GM12878 (cell line): ENCODE measurements at places on chromosomes 12 and 14.

DNA sequence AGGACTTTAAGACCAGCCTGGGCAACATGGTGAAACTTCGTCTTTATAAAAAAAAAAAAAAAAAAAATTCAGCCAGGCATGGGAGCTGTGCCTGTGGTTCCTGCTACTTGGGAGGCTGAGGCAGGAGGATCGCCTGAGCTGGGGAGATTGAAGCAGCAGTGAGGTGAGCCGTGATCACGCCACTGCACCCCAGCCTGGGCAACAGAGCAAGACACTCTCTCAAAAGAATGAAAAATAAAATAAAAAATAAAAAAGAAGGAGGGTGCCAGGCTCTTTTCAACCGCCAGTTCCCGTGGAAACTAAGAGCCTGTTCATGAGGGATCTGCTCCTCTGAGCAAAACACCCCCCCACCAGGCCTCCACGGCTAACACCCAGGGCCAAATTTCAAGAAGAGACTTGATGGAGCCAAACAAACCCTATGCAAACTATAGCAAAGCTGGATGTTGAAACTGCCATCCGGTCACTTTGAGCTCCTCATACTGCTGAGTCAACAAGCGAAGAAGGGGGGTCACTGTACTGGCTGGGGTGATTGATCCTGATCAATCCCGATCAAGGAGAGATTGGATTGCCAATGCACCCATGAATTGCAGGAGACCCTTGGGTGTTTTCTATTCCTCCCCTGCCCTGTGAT lies 23.4 kb downstream of the DLK1 start:
- DNase-seq: no peak

DNA sequence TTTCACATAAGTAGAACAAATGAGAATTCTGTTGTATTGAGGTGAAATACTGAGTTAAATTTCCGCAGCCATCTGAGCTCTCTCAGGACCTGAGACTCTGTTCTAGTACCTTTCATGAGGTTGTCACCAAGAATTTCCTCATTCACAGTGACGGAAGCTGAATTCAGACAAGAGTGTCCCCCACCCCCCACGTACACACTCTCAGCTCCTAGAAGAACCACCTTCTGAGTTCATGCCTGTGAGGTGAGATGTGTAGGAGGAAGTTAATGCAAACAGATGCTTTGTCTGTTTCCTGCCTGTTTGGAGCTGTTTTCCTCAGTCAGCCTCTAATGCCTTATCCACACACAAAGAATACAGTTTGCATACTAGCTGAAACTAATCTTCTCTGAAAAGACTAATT lies 18.2 kb downstream of the BICDL1 start:
- no peak for DNase-seq

GRCh38 chr14:76927971-76928700 lies 100.4 kb downstream of the IRF2BPL start:
- DNase-seq: no peak

- DNase-seq: no peak
Observed at GRCh38 chr14:68401317-68401716, 391.6 kb downstream of the ZFP36L1 start.

- no peak for DNase-seq
Observed at GRCh38 chr12:25119020-25119419, 75.9 kb downstream of the DNAI7 start.

- DNase-seq: no peak
Observed at GRCh38 chr12:8987685-8988084, 1.7 kb upstream of the KLRG1 start.

- no peak for DNase-seq
Observed at GRCh38 chr14:104778694-104779331, 16.7 kb downstream of the AKT1 start.
